ENCODE measurements at places on chromosomes 7 and 10.

- no peak for DNase-seq
Observed at GRCh38 chr10:27660711-27661110, 84.9 kb downstream of the MKX start.

- no peak for DNase-seq
Observed at GRCh38 chr10:64277536-64277935, 756.3 kb downstream of the REEP3 start.

- no peak for DNase-seq
Observed at GRCh38 chr7:155922067-155922816, 110.0 kb upstream of the SHH start.

DNA sequence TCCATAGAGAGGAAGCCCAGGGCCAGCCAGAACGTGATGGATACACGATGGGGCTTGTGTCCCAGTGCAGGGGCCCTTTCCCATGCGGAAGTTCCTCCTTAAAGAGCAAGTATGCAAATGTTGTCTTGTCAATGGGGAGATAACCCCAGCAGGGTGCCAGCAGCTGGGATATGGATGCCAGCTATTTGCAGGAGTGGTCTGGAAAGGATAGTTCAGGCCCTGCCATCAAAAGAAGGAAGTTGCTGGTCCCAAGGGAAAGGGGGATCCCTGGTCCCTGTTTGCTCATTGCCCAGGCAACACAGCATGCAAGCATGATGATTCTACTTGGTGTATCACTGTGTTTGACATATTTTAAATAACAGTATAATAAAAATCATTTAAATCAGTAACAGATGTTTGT lies 73.1 kb upstream of the HECW1 start:
- no peak for DNase-seq

DNA sequence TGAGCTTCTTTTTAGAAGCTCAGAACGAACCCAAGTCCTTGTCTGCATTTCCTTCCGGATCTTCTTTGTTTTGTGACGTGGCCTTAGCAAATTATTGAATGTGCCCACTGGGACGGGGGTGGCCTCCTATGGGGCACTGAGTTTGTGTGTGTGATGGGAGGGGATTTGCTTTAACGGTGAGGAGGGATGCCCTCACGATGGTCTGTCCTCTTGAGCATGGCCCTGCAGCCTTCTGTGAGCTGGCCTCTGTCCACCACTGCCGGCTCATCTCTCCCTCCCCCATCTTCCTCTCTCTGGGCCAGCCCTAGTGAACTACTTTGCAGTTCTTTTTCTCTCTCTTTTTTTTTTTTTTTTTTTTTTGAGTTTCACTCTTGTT lies 62.9 kb upstream of the MKRN1 start:
- DNase-seq = no peak

DNA sequence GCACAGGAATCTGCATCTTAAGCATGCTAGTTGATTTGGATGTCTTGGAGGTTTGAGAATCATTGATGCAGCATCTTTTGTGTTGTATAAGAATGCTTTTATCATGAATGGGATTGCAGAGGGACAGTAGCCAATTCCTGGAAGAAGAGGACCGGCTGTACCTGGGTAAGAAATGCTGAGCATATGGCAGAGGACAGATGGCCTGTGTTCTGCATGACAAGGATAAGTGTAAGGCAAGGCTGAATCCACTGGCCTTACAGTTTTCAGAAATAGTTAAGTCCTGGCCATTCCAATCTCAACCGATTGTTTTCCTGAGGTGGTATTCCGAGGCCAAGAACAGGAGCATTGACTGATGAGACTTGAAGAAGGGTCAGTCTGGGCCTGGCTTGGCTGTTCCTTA lies 24.4 kb upstream of the KBTBD2 start:
- no peak for DNase-seq

GRCh38 chr10:129850790-129851189 lies 113.3 kb downstream of the EBF3 start:
- DNase-seq = no peak

DNA sequence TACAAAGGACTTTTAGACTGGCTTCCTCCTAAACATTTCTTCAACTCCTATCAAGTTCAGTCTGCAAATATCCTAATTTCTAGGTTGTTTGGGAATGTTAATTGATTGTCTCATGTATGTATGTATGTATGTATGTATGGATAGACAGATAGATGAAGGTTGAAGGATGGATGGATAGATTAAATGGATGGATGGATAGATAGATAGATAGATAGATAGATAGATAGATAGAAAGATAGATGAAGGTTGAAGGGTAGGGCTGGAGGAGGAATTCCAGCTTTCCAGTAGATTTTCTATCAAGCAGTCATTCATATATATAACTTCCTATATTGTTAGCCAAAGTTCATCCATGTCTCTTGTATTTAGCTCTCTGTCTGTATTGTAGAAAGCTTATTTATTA lies 85.8 kb downstream of the KAT6B start:
- no peak for DNase-seq

GRCh38 chr7:27167916-27168264 lies 2.6 kb upstream of the HOXA9 start:
- DNase-seq = no peak

- DNase-seq = no peak
Observed at GRCh38 chr10:88346144-88346977, 236.8 kb downstream of the RNLS start.

DNA sequence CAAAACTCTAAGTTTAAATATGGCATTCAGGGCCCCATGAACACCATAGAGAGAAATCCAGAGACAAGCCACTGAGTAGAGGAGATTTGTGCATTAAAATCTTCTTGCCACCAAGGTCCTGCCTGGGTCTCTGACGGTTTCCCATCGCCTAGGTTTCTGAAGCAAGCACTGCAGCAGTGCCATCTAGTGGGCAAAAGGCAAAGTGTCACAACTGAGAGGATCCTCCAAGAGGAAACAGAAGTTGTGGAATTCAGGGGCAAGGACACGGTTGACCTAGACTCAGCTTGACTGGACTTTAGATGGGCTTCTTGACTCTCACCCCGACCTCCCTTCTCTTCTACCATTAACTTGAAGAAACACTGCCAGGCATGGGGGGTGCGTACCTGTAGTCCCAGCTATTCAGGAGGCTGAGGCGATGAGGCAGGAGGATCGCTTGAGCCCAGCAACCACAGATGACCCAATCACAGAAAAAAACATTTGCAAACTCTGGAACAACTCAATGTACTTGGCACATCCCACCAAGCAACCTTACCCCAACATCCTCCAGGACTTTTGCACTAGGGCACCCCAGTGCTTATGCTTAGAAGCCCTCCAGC lies 604.1 kb downstream of the GALNT17 start:
- DNase-seq = peak; percentile 66

DNA sequence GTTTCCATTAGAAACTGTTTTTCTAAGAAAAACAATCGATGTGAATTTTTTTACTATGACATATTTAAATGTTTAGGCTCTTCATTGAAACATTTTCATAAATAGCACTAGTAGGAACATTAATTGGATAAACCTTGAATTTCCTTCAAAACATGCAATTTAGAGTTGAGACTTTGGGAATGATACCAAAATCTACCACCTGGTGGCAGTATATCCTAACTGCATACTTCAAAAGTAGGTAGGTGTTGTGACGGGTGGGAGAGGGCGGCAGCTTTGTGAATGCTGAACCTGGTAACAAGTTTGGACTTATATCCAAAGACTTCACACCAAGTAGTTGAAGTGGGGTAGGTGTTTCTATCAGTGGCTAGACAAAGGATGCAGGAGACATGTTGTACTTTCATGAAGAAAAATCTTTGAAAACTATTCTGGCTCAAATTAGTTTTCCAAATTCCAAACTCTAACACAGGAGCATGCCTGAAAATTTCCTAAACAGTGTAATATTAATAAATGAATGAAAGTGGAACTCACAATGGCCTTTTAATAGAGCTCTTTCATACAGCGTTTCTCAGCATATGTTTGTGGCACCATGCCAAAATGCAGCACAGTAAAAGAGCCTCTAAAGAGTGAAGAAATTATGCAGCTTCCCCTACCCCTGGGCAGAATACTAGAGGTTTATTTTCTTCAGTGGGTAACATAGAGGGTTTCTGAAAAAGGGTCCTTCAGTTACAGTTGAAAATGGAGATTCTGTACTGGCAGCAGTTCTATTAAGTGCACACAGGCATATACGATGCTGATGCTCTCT lies 201.0 kb upstream of the TPK1 start:
- DNase-seq = no peak

GRCh38 chr7:44486693-44487092 lies 3.8 kb downstream of the NUDCD3 start:
- no peak for DNase-seq

DNA sequence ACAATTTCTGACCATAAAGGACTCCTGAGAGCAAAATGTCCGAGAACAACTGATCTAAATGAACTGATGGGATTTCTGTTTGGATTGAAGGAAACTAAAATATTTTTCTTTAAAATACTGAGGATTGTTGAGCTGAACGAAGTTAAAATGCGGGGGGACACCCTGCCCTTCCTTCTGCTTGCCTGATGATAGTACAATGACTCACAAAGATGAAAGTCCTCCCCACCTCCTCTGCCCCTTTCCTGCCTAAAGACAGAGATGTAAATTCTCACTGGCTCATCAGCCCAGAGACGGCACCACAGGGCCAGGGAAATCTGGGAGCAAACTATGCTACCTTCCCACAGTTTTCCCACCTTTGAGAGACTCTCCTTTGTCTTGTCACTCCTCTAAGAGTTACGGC lies 180.6 kb downstream of the PHTF2 start:
- DNase-seq = no peak

GRCh38 chr10:63563623-63564022 lies 42.4 kb downstream of the REEP3 start:
- DNase-seq = no peak

Measured in liver (tissue), 10 donors.